Activated CD8-positive, alpha-beta T cell treated with anti-CD3 and anti-CD28 coated beads, Interleukin-2, amount 10 ng/mL, durations not matched to agents 7 days and 5 days (primary cell): ENCODE measurements at places on chromosomes 6 and 20.

DNA sequence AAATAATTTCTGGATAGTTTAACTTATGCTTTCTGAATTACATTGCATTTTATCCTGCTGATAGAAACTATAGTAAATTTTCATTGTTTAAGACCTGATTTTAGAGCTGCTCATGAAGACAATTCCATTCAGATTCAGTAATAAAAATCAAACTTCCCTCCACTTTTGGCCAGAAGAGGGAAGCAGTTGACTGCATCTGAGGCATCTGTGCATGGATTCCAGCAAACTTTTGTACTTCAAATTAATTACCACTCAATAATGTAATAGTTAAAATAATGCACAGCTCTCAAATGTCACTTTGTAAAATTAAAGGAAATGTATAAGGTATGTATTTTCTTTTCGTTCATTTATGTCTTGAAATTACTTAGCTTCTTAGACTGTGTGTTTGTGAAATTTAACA is 64.2 kb upstream of the SLC35B3 start:
- no peak for DNase-seq

DNA sequence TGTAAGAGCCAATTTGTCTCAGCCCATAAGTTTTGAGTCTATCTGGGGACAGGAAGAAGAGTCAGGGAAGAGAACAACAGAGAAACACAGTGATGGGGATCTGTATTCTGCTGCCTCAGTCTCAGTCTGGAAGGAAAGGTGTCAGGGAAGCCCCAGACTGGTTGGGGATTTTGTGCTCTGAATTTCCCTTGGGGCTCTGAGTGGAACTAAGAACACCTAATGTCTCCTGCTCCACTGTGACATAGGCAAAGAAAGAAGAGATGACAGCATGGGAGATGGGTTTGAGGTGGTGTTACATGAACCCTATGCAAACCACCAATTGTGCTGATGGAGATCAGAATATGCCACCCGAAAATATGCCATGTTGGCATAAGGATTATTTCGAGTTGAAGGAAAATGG is 139.5 kb upstream of the MYLIP start:
- DNase-seq, result no peak

GRCh38 chr6:78117966-78118365 is 465.1 kb downstream of the MEI4 start:
- no peak for DNase-seq

DNA sequence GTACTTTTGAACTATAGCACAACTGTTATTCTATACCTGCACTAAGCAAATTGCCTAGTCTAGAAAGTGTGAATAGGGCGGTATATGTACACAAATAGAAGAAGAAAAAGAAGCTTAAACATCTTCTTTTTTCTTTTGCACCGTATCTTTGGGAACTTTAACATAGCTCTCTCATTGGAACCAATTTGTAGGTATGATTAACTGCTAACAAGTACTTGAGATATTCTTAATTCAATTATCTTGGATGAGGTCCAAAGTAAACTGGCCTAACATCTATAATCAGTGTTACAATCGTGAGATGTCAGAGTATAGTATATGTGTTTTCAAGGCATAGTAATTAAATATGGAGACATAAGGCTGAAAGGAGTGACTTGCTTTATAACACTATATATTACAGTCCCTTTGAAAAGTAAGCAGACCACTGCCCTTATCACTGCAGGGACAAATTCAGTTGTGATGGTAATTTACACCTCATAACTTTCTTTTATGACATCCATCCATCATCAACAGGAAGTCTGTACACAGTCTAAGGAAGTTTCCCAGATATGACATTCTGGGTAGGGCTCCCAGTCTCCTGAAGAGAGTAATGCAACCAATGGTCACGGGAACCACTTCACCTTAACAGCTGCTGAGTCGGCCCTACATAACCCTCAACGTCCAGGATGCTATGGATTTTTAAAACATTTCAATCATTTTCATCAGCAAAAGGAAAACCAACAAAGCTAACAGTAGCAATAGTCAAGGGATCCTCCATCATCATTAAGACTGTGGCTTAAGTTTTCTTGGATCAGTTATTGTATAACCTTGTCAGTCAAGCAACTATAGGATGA is 37.6 kb downstream of the NKAIN2 start:
- DNase-seq, result no peak

GRCh38 chr20:46948081-46948480 is 53.4 kb downstream of the EYA2 start:
- no peak for DNase-seq

DNA sequence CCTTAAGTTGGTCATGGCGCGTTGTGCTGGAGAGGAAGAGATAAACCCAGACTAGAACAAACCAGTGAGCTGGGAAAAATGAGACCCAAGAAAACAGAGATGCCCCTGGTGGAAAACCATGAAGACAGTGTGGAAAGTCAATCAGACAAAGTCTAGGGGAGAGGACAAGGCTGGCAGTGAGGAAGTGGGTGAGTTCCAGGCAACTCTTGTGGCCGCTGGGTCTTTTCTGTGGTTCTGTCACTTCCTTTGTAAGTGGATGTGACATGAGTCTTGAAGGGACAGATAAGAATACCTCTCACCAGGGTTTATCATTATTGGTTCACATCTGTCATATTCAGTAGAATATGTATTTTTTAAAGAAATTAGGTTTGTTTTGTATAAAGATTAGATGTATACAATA is 738.4 kb downstream of the DHX35 start:
- DNase-seq, result no peak

- no peak for DNase-seq
Measured at GRCh38 chr6:101783287-101783686, 389.8 kb downstream of the GRIK2 start.

- no peak for DNase-seq
Measured at GRCh38 chr6:1757131-1757530, 147.4 kb downstream of the FOXC1 start.

DNA sequence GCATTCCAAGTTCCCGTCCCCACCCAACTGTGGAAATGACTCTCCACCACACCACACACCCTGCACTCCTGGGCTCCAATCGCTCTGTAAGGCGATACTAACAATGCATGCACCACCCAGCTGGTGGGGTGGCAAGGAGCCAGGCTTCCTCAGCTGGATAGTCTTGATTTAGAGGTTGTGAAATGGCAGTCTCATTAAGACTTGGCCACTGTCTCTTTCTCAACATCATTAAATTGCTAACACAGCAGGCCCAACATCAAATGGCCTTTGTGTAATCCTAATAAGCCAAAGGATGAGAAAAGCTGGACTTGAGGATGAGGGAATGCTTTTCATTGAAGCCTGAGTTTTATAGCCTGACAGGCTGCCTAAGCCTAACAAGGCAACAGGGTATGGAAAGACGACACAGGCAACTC is 223.7 kb downstream of the GMDS start:
- no peak for DNase-seq

DNA sequence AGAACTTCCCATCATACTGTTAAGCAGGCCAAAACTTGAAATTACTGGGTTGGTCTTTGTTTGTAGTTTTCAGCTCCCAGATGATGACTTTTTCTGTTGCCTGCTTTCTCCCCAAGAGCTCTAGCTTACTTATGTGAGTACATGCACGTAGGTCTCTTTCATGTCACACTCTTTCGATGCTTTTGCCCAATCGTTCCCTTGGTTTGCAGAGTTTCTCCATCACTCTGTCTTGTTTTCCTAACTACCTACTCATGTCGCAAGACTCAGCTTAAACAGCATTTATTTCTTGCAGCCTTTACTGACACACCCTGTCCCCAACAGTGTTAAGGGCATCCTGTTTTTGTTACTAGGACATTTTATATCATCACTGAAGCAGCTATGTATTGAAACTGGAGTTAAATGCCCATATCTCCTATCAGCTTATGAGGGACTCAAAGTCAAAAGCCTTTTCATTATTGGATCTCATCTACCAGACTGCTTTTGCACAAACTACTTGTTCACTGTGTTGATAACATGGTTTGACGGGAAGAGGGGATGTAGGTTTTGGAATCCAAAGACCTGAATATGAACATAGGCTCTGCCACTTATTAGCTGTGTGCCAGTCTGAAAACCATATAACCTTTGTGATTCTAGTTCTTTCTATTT is 2.9 kb downstream of the ARG1 start:
- DNase-seq, result no peak

DNA sequence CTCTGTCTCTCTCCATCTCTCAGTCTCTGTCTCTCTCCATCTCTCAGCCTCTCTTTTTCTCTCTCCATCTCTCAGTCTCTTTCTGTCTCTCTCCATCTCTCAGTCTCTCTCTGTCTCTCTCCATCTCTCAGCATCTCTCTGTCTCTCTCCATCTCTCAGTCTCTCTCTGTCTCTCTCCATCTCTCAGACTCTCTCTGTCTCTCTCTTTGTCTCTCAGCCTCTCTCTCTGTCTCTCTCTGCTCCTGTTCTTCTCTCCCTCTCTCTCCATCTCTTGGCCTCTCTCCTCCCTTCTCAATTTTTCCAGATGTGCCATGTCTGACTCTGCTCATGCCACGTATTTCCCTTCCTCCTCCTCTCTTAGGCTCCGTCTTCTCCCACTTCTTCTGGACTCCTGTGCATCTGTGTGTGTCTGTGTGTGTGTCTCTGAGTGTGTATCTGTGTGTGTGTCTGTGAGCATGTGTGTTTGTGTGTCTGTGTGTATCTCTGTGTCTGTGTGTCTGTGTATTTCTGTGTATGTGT is 72.7 kb downstream of the SRC start:
- no peak for DNase-seq

- DNase-seq, result no peak
Measured at GRCh38 chr6:119562168-119562567, 212.6 kb upstream of the MAN1A1 start.

DNA sequence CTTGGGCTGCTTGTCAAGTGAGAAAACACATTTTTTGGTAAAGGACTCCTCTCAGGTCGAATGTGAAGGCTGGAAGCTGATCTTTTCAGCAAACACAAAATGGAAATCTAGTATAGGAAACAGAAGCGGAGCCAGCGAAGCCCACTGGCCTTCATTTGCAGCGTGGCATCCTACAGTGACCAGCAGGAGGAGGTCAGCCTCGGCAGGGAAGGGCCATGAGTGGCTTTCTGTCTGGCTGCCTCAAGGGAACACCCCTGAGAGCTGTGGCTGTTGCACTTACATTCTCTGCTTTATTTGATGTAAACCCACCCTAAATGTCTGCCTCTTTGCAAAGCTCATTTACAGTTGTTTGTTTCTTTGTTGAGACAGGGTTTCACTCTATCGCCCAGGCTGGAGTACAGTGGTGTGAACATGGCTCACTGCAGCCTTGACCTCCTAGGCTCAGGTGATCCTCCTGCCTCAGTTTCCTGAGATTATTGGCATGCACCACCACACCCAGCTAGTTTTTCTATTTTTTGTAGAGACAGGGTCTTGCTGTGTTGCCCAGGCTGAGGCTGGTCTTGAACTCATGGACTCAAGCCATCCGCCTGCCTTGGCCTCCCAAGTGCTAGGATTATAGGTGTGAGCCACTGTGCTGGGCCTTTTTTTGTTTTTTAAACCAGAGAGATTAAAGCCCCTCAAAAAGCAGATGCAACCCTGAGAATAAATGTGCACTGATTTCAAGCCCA is 322.0 kb upstream of the SOX4 start:
- no peak for DNase-seq

DNA sequence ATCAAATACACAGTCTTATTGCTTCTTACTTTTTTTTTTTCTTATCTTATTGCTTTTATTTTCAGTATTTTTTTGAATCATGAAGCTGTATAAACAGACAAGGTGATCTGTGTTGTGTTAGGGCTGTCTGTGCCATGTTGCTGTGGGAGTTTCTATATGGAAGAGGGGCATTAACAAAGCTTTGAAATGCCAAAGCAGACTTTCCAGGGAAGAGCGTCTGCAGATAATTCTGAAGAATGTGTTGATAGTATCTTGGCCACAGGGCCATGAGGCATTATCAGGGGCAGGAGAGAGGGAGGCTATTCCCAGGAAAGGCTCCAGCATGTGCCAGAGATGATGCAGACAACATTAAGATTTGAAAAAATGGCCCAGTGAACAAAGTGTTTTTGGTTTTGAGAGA is 354.5 kb downstream of the UTRN start:
- no peak for DNase-seq

- no peak for DNase-seq
Measured at GRCh38 chr6:42409581-42409980, 42.1 kb downstream of the TRERF1 start.

DNA sequence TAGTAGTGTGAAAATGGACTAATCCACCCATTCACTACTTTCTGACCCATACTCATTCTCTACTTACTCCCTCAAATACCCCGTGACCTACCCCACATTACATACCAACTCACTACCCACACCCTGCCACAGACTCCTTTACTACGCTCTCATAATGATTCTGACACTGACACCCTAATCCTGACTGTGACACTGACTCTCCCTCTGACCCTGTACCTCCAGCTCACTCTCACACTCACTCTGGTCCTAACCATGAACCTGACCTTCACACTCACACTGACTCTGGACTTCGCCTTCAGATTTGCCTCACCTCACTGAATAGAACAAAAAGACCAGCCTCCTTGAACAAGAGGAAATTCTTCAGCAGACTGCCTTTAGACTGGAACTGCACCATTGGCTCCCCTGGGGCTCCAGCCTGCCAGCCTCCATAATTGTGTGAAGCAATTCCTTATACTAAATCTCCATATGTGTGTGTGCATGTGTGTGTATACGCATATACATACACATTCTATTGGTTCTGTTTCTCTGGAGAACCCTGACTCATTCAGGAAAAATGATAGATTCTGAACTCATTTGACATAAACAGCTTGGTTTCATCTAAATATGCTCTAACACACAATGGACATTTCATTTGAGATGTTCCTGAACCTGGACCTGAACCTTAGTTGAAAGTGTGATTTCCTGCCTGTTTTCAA is 10.5 kb upstream of the ZNF343 start:
- no peak for DNase-seq

DNA sequence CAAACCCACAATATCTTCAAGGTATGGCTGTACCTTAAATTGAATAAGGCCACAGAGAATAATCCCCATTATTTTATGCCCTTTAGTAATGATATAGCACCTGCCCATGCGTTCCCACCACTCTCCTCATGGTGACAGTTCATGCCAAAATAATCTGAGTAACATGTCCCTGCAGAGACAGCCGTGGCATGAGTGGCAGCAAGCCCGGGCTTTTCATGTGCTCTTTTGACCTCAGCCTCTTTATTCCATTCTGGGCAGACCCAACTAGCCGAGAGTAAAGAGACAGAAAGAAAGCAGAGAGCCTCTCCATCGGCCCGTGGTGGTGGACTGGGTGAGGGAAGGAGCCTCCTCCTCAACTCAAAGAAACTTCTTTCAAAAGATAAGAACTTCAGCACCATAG is 19.9 kb upstream of the POPDC3 start:
- DNase-seq, result no peak

DNA sequence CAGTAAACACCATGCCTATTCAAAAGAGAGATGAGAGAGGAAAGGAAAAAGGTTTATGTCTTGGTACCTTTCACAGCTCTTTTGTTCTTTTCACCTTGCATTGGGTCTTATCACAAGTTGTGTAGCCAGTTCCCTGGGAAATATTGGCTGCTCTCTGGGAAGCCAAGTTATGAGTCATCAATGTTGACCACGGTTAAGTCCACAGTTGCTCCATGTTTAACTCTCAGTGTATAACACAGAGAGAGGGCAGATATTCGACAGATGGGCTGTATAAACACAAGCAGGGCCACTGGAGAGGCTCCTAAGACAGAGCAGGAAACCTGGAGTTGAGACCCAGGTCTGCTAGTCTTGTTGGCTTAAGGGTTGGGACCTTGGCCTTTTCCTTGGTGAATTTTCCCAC is 718.6 kb downstream of the QKI start:
- DNase-seq, result no peak
